ENCODE measurements at places on chromosomes 1 and 21.

- no peak for DNase-seq
Observed at GRCh38 chr1:190338829-190339228, 138.8 kb downstream of the BRINP3 start.

- DNase-seq: no peak
Observed at GRCh38 chr1:204662530-204662929, 23.0 kb downstream of the LRRN2 start.

DNA sequence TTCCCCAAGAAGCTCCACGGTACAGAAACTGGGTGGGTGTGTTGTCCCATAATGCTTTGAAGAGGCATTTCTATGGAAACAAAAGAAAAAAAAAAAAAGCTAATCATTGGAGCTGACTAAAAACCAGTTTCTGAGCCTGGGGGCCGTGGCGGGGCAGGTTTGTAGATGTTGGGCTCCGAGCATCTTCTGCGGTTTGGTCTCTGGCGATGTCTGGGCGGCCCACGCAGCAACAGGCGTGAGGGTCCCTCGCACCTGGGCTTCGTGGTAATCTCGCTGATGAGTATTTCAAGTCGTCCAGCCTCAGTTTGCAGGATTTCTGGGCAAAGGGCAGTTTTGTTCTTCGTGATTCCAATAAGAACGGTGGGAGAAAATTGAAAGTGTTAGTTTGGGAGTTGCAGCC is 6.8 kb downstream of the TP73 start:
- no peak for DNase-seq

- no peak for DNase-seq
Observed at GRCh38 chr21:30463713-30464112, 16.5 kb downstream of the KRTAP19-1 start.

DNA sequence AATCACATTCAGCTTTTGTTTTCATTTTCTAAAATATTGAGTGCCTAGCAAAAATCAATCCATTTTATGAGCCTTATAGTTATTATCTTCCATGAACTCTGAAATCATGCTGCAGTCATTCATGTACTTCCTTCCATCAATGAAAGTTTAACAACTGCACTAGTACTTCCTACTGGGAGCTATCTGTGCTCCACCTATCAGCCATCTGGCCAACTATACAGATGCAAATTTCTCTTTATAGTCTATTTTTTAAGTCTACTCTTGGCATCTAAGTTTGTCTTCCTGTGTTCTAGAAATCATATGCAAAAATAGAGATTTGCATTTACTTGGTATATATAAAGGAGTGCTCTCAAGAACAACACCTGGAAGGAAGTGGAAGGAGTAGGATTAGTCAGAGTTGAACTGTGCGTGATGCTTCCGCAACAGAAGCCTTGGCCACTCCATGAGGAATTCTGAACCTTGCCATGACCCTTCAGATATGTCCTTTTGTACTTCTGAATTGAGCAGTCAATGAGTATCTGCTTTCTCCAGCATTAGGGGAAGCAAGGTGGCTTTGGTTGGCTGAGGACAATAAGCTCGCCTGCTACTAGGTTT is 403.2 kb upstream of the ADAMTS5 start:
- no peak for DNase-seq

DNA sequence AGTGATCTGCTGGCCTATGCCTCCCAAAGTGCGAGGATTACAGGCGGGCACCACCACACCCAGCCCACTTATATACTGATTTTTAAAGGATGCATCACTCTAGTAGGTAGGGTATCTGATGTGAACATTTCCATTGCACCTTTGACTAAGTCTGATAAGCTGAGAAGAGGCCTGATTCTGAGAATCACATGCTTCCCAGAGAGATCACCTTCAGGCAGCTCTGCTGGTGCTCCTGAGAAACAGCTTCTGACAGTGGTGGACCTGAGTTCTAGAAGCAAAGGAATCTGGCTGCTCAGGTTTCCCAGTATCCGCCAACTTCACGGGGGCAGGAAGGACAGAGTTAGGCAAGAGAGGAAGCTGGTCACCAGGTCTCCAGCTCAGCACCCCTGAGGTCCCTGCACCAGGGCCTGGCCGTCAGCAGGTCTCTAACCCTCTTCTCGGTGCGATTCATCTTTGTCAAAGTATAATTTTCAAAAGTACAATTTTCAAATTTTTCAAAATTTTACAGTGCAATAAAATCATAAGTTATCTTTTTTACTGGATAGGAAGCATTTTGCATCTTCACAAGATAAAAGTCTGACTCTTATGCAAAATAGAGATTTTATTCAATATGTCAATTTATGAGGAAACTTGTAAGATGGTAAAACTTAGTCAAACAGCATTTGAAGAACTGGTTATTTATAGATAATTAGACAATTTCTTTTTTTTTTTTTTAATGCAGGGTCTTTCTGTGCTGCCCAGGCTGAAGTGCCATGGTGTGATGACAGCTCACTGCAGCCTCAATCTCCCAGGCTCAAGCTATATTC is 25.8 kb upstream of the MPZL1 start:
- no peak for DNase-seq

DNA sequence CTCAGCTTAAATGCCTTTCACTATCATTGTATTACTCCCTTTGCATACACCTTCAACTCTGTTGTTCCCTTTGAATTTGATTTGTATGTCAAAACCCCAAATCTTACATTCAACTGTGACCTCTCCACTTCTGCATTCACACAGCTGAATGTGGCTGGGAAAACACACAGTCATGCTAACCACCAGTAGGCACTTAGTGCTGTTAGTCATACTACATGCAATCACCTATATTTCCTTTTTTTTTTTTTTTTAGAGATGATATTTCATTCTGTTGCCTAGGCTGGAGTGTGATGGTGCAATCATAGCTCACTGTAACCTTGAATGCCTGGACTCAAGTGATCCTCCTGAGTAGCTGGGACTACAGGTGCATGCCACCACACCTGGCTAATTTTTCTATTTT is 16.2 kb downstream of the BTBD8 start:
- DNase-seq: no peak

- no peak for DNase-seq
Observed at GRCh38 chr21:17780539-17780938, 38.6 kb downstream of the C21orf91 start.

GRCh38 chr1:8985915-8986813 is 40.1 kb downstream of the SLC2A7 start:
- no peak for DNase-seq

DNA sequence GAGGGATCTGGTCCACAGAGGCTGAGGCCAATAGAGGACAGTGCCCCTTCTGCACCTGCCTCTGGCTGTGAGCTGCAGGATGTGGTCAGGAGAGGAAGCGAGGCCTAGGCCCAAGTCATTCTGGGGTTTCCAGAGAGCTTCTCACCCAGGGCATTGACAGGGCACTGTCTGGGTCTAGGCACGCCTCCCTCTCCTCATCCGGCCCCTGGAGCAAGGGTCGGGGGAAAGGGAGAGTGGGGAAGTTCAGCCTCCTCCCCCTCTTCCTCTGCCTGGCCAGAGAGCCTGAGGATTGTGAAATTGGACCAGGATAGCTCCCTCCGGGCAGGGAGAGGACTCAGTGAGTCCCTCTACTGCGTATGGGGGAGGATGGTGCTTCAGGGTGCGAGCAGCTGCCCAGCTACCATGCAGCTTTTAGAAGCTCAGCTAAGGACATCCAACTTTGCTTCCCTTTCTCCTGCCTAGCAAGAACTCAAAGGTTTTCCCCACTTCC is 6.3 kb upstream of the INAVA start:
- DNase-seq: no peak

GRCh38 chr1:101240041-101240430 is 3.2 kb downstream of the S1PR1 start:
- no peak for DNase-seq

- DNase-seq: peak; percentile 86
Observed at GRCh38 chr1:29237852-29238619, 1.7 kb downstream of the PTPRU start.

DNA sequence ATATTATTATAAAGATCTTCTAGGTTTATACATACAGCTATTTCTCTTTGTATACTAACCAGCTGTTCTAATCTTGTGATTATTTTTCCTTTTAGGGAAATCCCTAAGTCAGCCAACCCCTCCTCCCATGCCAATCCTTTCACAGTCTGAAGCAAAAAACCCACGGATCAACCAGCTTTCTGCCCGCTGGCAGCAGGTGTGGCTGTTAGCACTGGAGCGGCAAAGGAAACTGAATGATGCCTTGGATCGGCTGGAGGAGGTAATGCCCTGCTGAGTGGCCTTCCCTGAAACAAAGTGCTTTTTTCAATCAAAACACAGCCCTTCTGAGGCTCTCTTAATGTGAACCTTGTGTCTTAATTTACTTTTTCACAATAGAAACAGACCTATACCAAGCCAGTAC is 32.4 kb upstream of the BMP8A start:
- DNase-seq: no peak

Data from left lung (tissue), 14 donors.